Kidney glomerular epithelial cell (primary cell): ENCODE measurements at places on chromosomes 12 and 14.

GRCh38 chr14:93239869-93240677, 33.0 kb downstream of the UBR7 start:
- DNase-seq = peak; percentile 45

DNA sequence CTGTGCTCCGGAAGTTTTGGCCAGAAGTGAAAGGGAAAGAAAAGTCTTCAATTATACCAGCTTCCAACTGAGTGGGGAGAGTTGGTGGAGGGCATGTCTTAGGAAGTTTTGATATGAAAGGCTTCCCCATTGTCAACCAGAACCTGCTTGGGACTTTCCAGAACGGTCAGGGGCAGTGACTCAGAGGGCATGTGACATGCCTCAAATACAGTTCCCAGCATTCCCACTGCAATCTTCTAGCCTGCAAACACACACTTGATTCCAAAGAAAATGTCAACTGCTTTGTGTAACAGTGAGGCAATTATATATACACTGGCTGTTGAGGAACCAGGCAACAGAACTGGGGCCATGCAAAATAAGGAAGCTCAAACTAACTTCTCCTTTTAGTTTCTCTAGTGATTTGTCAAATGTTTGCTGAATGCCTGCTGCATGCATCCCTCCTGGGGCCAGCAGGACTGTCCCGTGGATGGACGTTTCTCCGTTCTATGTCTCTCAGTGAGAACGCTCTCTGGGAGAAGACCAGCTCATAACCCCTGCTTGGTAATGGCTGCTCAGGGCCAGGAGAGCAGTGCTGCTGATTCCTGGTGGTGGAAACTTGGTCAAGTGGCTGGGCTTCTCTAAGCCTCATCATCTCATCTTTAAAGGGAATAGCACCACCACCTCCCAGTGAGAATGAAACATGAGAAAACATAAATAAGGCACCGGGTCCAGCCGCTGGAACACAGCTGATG, 18.3 kb downstream of the SLC25A47 start:
- DNase-seq = peak; percentile 53

- no peak for DNase-seq
These were observed 237.8 kb downstream of the SPTSSA start for GRCh38 chr14:34224221-34224620.

- DNase-seq = peak; percentile 25
These were observed 22.9 kb downstream of the NTN4 start for GRCh38 chr12:95767703-95768102.

DNA sequence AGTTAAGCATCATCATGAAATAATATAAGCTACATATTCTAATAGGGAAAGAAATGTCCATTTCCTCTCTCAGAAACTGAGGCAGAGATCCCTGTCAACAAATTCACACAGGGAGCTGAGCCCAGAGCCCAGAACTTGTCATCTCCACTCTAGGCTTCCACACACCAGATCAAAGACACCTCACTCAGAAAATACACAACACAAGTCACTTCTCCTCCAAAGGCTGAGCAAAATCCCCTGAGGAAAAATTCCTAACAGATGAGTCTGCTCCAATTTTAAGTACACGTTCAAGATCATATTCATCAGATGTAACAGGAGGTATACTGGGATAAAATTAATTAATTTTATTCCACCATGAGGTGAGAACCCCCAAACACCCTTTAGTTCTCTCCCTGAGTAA, 227.3 kb downstream of the DPF3 start:
- DNase-seq = peak; percentile 61

- DNase-seq = no peak
These were observed 53.9 kb downstream of the ZC3H14 start for GRCh38 chr14:88616697-88617096.

GRCh38 chr14:70239802-70240201, 51.1 kb upstream of the SLC8A3 start:
- no peak for DNase-seq

DNA sequence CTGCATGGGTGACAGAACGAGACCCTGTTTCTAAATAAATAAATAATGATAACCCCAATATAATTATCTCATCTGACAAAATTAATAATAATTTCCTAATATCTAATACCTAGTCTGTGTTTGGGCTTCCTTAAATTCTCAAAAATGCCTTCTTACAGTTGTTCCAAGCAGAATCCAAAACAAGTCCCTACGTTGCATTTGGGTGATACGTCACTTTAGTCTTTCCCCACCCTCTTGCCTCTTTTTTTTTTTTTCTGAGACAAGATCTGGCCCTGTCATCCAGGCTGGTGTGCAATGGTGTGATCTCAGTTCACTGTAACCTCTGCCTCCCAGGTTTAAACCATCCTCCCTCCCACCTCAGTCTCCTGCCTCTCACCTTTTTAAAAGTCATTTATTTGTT, 26.7 kb downstream of the VEZT start:
- no peak for DNase-seq

DNA sequence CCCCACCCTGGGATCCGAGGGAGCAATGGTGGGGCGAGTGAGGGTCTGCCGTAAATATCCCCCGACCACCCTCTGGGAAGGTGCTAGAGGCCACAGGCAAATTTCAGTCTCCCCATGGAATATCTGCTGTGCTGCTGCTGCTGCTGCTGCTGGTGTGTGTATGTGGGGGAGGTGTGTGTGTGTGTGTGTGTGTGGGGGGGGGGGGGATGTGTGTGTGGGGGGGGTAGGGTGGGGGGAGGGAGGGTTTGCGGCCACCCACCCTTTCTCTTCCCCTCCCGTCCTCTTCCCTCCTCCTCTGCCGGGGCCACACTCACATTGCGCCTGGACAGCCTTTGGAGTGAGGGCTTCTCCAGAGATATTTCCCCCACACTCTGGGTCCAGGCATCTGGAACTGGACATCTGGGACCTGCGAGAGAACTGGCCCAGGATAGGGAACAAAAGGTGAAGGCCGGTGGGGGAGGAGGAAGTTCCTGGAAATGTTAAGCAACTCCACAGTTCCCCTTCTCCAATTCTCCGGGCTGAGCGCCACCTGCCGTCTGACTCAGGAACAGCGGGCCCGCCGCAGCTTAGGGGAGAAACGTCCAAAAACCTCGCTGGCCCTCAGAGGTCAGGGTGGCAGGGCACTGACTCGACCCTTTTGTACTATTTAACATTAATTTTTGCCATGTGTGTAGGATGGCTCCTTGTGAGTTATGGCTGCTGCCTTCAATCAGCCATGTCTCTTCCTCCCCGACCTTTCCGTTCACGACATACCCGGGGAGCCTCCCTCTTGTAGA, at the start of gene C1RL:
Gene C1RL, minus strand, starts transcription at position 419 of the 776 bp plus-strand sequence. Its CDS starts 34 bp downstream, at position 385.
- DNase-seq = peak; percentile 87

- no peak for DNase-seq
These were observed 7.8 kb downstream of the AKT1 start for GRCh38 chr14:104787736-104788135.
